ENCODE measurements at places on chromosomes 2 and 18.
A peak's percentile ranks its signal among the peaks of the same experiment; 100 is the strongest.

DNA sequence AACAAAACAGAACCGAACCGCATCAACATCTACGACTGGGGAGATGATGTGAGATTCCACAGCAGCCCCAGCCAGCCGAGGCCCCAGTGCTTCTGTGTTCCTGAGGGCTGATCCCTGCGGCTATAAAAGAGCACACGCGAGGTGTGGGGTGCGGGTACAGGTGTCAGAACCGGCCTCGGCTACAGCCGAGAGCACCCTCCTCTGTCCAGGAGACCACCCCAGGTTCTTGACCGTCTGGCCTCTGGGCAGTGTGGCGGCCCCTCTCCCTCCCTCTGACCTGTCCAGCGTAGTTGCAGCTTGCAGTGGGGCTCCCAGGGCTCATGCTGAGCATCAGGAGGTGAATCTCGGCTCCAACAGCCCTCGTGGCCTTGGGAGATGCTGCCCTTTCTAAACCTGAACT is 23.7 kb downstream of the RTP5 start:
- no peak for DNase-seq

- no peak for DNase-seq
These were observed 346.1 kb upstream of the KYNU start for GRCh38 chr2:142531377-142531776.

DNA sequence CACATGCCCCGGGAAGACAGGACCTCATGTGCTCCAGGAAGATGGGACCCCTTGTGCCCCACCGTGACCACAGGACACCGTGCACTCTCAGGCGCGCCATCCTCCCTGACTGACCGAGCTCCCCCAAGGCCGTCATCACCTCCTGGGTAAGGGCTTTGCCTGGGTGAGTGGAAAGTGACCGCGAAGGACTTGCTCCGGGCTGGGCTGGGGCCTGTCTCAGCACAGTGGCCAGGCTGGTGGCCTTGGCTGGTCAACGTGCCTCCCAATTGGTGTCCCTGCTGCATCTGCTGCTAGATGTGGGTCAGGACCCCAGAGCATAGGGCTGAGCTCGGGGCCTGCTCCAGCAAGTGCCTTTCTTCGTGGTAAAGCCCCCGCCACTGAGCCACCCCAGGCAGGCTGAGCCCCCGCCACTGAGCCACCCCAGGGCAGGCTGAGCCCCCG is 69.7 kb upstream of the CTDP1 start:
- DNase-seq, result no peak

GRCh38 chr2:49286726-49287125 is 132.4 kb upstream of the FSHR start:
- DNase-seq, result no peak

- no peak for DNase-seq
These were observed 3.7 kb upstream of the GAD1 start for GRCh38 chr2:170812710-170813600.

GRCh38 chr2:12196495-12196894 is 450.1 kb downstream of the LPIN1 start:
- DNase-seq, result no peak

- DNase-seq, result no peak
These were observed 294.7 kb upstream of the LRP1B start for GRCh38 chr2:142425551-142425950.

DNA sequence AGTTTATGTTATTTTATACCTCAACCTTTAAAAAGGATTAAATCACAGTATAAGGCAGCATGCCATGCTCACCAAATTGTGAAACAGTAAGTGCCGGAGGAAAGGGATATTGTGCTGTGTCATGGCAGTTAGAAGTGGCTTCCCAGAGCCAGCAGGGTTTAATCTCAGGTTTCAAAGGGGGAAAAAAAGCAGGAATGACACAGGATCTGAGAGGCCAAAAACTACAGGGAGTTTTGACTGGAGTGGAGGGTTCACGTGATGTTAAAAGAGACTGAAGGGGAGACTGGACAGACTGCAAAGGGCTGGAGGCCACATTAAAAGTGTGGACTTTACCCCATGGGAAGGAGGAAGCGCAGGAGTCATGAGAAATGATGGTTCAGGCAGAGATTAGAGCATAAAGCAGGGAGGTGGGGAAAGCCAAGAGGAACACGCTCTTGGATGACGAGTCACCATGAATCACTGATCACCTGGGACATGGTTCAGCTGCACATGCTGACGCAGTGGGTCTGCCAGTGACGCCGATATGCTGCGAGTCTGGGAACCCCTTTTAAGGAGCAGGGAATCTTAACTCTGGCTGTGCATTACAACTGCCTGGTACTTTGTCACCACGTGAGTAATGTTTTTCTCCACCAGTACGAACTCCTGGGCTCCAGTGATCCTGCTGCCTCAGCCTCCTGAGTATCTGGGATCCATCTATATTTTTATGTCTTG is 6.1 kb downstream of the CHMP1B start:
- no peak for DNase-seq

DNA sequence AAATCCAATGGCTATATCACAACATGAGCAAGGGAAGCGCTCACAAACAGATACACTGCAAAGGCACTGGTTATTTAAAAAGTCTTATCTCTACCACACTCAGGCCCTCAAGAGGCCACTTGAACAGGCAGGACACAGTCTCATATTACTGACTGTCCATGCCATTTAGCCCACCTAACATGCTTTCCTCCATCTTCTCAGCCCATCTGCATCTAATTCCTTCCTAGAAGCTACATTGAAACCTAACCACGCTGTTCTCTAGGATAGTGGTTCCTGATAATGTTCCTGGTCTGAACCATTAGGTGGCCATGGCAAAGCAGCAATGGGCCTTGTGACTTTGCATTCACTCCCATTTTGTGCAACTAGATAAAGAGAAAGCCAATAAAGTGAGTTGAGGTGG is 22.5 kb upstream of the NEB start:
- no peak for DNase-seq

DNA sequence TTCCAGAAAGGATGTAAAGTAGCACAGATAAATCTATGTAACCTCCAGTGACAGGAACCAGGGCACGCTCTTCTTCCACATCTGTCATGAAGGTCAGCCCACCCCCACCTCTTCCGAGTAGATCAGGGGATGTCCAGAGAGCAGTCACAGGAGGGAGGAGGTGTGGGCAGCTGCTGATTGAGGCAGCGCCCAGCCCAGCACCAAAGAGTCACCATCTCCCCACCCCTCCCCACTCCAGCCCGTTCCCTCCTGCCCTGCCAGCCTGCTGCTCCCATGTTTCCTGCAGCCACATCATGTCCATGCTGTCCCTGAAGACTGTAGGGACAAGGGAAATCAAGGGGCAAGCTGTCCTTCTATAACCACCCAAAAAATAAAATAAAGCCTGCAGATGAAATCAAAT is 269.8 kb downstream of the BCL11A start:
- no peak for DNase-seq

DNA sequence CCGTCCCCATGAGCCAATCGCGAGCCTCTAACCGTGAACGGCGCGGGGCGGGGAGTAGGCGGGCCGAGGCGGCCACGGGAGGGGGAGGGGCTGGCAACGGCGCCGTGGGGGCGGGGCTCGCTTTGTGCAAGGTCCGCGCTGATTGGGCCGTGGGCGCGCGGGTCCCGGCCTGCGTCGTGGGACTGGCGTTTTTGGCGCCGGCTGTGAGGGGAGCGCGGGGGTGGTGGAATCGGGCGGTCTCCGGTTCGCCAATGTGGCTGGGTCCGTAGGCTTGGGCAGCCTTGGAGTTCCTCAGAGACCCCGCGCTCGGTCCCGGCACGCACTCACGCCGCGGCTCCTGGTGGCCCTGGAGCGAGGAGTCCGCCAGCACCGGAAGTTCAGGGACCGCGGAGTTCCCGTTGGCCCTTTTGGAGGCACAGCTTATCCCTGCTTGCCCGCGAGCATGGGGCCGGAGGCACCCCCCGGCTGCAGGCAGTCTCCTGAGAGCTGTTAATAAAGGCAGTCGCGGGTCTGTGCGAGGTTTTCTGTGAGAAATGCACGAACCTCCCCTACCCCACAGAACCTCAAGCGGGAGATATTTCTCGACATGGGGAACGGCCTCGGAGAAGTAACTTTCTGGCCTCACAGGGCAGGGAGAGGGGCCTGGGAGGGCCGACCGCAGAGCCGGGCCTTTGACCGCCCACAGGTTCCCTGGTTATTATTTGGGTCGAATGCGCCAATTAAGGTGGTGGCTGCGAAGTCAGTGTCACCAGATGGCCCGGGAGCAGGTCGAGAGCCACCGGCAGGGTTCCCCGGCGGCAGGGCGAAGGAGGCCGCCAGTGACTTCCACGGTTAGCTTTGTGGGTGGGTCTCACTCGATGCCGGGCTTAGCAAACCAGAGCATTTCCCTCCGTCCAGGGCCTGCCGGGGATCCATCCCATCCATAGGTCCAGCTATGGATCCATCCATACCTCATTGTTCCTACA is 574 bp upstream of the NCL start:
- DNase-seq, result peak; percentile 89

Data from iPS DF 6.9 (cell line).